ENCODE measurements at places on chromosomes 2 and 18.
A peak's percentile ranks its signal among the peaks of the same experiment; 100 is the strongest.

DNA sequence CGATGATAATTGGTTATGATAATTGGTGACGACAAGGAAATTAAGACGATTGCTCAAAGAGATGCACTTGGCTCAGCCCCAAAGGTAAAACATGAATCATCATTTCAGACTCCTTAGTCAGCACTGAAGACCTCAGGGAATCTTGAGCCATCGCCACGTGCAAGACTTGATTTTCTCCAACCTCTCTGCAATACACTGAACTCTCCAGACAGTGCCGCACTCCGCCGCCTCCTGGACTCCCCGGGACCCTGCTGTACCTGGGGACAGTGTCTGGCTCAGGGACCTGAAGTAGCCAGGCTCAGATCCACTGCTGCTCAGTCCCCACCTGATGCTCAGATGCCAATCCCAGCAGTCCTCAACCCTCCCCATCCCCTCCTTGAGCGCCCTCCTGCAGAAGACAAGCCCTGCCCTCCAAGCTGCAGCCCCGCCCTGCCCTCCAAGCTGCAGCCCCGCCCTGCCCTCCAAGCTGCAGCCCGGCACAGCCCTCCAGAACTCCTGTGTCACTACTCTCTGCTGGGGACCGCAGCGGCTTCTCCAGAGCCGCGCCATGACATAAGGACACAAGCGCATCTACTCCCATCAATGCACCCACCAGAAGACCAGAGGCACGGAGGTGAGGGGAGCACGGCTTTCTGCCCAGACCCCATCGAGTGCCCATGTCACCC, 1.1 kb downstream of the TMEM18 start:
- DNase-seq = peak; percentile 64

GRCh38 chr2:151947813-151948165, 119.6 kb upstream of the ARL5A start:
- DNase-seq = no peak

DNA sequence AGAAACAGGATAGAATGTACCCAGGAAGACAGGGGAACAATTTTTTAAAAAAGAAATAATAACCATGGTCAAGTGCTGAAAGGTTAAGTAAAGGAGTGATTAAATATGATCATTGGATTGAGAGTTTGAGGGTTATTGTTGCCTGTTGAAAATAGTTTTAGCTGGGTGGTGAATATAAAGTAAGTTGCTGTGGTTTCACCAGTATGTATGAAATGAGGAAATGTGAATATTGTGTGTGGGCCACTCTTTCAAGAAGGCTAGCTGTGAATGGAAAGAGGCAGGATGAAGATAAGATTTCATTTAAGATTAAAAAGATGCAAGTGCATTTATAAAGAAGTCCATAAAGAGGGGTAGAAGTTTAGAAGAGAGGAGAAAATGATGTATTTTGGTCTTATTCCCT, 53.8 kb downstream of the GULP1 start:
- no peak for DNase-seq

GRCh38 chr2:218782528-218782844, 539 bp downstream of the CYP27A1 start:
- DNase-seq = no peak

DNA sequence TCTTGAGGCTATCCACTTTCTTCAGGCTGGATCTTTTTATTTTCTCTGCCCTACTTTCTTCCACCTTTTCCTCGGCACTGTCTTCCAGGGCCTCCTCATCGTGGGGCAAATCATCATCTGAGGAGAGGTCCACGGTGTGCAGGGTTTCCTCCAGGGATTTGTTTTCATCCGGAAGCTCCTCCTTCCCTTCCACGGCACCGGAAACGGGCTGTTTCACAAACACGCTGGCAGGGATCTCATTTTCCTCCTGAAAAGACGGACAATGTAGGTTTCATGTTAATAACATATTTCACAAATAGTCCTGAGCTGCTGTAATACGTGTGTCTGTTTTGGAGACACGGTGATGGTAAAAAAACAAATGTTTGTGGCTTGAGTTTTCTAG, 10.4 kb downstream of the CAVIN2 start:
- no peak for DNase-seq

GRCh38 chr2:119702918-119703401, 24.0 kb downstream of the TMEM177 start:
- peak; percentile 77 for DNase-seq

GRCh38 chr2:202690321-202690900, 55.6 kb downstream of the FAM117B start:
- DNase-seq = no peak

- no peak for DNase-seq
Observed at GRCh38 chr2:51153236-51153635, 121.3 kb upstream of the NRXN1 start.

- DNase-seq = peak; percentile 89
Observed at GRCh38 chr2:38146907-38147307, 71.0 kb upstream of the CYP1B1 start.

DNA sequence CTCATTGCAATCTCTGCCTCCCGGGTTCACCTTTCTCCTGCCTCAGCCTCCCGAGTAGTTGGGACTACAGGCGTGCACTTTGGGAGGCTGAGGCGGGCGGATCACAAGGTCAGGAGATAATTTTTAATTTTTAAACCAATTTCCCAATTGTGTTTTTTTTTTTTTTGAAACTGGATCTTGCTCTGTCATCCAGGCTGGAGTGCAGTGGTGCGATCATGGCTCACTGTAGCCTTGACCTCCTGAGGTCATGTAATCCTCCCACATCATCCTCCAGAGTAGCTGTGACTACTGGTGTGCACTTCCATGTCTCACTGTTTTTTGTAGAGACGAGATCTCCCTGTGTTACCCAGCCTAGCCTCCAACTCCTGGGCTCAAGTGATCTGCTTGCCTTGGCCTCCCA, 49.3 kb downstream of the GLS start:
- no peak for DNase-seq

GRCh38 chr18:49189772-49190171, 239.0 kb upstream of the SMAD7 start:
- no peak for DNase-seq

GRCh38 chr2:113133704-113134598, 6.6 kb downstream of the IL1RN start:
- no peak for DNase-seq

DNA sequence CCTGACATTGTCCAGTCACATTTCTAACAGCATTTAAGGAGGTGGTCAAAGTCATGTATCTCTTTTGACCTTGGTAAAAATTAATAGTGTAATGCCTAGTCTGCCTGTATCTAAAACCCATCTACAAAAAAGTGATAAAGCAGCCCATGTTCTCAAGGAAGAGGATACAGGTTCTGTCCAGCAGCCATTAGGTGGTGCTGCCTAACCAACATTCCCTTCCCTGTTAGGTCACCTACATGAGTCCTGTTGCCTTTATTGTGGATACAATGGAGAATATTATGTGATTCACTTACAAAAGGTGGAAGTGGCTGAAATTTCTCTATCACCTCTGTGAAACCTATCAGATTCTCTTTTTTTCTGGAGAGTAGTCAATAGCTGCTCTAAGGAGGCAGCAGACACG, 52.5 kb downstream of the AQP4 start:
- DNase-seq = peak; percentile 13

DNA sequence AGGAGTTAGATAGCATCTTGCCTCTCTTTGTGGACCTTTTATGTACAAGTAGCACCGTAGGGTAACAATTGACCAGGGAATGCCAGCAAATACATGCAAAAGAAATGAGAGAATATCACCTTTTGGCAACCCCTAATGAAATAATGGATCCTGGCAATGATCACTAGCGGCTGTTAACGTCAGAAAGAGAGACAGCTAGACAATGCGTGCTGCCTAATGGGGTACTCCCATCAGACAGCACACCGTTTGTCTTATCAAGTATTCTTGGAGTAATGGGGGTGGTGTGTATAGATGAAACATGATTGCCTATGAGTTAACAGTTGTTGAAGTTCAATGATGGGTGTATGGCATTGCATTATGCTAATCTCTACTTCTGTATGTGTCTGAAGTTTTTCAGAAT, 1.6 kb downstream of the ELAC1 start:
- no peak for DNase-seq

GRCh38 chr2:45935791-45936622, 284.5 kb downstream of the PRKCE start:
- peak; percentile 91 for DNase-seq

GRCh38 chr2:179963626-179964025, 43.5 kb downstream of the CWC22 start:
- DNase-seq = peak; percentile 45

GRCh38 chr2:192030289-192030688, 164.4 kb downstream of the TMEFF2 start:
- no peak for DNase-seq

- DNase-seq = no peak
Observed at GRCh38 chr2:177398290-177398683, 5.7 kb downstream of the AGPS start.

DNA sequence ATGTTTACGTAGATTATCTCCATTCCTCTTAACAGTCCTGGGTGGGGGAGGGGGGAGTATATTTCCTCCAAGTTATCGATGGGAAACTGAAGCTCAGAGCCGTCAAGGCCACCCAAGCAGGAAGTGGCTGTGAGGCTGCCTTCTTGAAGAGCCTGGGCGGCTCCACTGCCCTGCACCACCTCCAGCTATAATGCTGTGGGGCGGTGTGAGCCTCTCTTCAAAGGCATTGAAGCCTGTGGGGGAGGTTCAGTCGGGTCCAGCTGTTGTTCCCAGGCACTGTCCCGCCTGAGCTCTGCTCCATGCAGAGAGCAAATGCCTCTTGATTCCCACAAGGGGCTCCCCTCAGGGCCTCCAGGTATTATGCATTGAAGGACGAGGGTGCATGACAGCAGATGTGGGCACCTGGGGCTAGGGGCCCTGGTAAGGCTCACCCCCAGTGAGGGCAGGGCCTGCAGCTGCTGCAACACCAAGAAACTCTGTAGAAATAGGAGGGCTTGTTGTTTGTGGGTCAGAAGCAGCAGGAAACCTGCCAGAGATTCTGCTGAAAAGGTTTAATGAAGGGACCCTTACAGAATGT, 29.5 kb upstream of the LAPTM4A start:
- DNase-seq = no peak
